NCI-H748 treated with DMSO at 0.1 percent for 48 hours (cell line): ENCODE measurements at places on chromosomes 2 and 18.

DNA sequence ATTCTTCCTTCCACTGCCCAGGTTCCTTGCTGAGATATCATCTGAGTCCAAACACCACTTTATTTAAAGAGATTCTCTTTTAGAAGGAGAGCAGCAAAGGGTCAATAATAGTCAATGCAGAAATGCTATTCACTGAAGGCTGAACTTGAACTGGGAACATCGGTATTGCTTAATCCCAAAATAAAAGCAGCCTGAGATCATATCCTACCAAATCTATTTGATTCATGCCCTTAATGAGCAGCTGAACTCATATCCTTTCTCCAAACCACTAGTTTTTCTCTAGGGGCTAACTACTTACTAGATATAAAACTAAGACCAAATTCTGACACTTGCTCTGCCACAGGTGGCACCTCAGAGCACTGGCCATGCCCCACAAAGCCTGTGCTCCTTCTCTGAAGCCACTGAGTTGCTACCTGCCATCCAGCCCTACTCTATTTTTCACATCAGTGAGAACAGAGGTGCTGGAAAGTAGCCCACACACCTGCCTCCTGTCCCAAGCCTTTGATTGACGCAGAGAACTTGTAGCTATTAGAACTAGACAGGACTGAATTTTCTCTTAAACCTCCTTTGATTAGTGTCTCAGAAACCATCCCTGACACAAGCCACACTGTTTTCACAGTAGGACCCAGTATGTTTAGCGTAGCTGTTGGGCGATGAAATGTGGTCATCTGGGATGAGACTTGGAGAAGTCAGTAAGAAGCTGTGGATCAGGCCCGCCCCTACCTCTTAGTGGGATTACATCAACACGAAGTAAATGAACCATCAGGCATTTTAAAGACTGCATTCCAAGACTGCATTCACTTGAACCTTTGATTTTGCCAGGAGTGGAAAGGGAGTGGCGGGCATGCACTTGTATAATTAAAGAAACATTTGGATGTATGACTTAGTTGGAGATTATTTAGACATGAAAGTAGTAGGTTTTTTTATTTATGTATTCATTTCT is 124.3 kb downstream of the RBMS1 start:
- DNase-seq: no peak

DNA sequence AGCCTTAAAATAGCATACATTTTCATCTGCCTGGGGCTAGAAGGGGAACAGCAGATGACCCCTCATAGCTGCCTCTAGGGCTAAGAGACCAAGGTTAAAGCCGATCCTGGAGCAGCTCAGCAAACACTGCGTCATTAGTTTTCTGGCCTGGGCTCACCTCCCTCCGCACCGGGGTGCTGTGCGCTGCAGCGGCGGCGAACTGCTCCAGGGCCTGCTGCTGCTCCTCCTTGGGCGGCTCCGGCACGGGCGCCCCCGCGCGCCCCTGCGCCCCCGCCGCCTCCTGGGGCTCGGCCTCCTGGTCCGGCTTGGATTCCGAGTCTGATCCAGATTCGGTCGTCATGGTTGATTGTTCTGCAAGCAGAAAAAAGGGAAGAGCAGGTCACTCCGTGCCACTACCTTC is 55.0 kb downstream of the EPB41L3 start:
- no peak for DNase-seq

GRCh38 chr2:226086190-226086589 is 686.7 kb downstream of the NYAP2 start:
- DNase-seq: no peak

- no peak for DNase-seq
Measured at GRCh38 chr18:42578792-42579191, 536.7 kb downstream of the RIT2 start.

DNA sequence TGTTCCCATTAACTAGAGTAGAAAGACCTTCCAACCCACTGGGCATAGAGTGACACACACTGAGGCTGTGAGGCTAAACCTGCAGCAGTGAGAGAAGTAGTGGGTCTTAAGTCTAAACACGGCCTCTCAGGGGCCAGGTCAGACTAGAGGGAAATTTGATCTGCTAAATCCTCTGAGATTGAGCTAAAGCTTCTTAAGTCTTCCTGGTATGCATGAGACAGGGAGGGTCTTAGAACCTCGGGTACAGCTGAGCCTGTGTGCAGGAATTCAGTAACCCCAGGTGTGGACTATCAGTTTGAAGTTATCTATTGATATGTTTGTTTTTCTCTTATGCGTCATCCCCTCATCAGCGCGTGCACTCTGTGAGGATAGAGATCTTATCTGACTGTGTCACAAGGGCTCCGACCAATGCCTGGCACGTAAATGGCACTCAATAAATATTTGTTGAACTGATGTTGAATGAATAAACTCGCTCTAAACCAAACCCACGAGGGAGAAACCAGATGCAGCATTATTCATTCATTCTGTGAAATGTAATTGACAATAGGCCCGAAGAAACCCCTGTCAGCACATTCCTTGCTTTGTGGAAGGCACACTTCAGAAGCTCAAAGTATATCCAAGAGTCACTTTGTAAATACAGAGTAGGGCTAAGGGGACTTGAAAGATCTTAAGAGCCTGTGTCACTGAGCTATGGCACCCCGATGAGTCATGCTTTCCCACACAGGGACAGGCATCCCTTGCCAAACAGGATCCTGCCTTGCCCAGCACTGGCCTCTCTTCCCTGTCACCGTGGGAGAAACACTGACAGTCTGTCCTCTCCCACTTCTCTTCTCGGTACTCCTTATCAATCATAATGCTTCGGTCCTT is 21.7 kb upstream of the RAB10 start:
- no peak for DNase-seq

DNA sequence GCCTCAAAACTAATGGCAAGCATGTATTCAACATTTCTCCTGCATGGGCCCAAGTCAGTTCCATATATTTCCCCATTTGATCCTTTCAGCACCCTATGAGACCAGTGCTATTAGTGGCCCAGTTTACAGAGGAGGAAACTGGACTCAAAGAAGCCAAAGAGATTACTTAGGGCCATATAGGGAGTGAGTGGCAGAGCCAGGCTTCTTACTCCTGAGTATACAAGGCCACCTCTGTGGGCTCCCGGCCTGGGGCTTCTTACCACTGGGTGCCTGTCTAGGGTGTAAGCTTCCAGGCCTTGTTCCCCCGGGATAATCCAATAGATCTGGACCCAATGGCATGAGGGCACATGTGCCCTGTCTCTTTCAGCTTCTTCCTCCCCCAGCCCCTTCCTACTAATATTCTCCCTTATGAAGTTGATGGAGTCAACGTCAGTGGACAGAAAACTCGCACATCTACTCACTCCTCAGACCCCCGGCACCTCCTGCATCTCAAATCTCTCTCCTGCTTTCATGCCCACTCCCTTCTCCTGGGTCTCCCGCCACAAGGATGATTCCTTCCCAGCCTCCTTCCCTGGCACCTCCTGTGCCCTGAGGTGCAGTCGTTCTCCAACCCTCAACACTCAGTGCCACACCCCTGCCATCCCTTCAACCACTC is 222.6 kb downstream of the ANAPC1 start:
- no peak for DNase-seq

DNA sequence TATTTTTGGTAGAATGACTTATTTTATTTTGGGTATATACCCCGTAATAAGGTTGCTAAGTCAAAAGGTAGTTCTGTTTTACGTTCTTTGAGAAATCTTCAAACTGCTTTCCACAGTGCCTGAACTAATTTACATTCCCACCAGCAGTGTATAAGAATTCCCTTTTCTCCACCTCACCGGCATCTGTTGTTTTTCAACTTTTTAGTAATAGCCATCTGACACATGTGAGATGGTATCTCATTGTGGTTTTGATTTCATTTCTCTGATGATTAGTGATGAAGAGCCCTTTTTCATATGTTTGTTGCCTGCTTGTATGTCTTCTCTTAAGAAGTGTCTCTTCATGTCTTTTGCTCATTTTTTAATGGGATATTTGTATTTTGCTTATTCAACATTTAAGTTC is 215.2 kb upstream of the TFPI start:
- no peak for DNase-seq

- DNase-seq: no peak
Measured at GRCh38 chr2:132465917-132466316, 49.3 kb downstream of the GPR39 start.

DNA sequence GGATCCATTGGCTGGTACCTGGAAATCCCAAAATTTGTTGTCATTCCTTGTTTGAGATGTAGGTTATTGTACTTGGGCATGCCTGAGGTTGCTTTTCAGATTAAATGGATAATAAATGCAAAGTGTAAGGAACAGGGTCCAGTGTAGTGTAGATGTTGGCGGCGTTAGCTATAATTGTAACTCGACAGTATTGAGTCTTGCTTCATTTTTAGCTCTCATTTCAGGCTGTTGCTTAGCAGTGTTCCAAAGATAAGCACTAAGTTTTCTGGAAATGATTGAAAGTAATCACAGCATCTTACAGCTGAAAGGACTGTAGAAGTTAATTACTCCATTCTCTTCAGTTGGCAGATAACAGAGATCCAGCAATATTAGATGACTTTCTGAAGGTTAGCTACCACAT is 47.8 kb upstream of the SPTBN1 start:
- no peak for DNase-seq
